GM13976 (cell line): ENCODE measurements at places on chromosomes 6 and 20.

DNA sequence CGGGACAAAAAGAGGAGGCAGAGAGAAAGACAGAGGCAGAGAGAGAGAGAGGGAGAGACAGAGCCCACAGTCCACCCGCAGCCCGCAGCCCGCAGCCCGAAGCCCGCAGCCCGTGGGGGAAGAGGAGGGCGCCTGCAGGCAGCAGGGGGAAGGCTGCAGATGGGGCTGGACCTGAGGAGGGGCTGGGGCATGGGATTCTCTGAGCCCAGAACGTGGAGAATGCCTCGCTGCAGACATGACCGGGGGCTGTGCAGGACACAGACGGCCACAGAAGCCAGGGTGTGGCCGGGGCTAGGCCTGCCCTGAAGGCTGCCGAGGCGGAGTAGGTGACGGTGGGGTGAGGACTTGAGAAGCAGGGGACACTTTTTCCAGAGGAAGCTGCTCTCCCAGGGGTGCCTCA, 6.5 kb upstream of the SLCO4A1 start:
- no peak for DNase-seq

- no peak for DNase-seq
Measured at GRCh38 chr6:9408402-9409117, 973.2 kb upstream of the SLC35B3 start.

DNA sequence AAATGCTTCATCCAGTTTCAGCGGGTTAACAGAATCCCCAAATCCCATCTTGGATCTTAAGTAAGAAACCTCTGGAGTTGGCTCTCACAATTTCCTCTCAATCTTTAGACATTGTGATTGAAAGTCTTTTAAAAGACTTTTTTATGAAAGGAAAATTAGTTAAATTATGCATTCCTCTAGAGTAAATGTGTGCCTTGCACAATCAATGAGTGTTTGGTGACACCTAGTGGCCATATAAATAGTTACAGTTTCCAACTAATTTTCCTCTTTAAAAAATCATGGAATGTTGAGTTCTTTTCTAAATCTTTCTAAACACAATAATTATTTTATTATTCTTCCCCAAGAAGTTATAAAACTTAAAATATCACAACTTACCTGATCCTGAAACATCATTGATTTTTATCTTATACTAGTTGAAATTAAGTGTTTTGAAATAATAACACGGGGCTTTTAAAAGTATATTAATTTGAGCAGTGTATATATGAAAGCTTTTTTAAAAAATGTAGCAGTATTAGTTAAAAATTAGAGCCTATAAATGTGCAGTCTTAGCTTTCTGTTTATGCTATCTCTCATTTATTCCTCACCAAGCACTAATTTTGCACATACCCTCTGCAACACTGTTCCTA, 66.4 kb downstream of the PKHD1 start:
- peak; percentile 28 for DNase-seq

DNA sequence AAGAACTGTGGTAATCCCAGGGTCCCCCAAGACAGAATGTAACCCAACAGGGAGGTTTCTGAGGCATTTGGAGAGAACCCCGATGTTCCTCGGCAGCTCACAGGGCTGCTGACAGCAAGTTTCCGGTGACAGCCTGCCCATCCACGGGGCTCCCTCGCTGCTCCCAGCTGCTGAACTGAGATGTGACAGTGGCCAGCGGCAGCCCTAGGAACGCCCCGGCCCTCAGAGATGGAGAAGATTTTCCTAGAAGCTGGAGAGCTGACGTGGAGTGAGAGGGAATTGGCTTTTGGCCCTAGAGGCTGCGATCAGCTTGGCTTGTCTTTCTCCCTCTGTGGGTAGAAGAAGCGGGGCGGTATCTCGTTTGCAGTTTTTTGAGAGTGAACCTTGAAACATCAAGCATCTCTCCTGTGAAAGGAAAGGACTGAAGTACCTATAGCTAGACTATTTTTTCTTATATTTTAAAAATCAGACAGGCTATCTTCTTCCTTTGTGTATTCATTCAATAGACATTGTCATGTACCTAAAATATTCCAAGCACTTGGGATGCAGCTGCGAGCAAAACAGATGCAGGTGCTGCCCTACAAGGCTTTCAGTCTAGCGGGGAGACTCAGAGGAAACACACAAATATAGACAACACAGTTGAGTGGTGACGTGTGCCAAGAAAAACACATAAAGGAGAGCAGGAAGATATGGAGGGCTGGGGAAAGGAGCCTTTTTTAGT, 28.4 kb upstream of the NFATC2 start:
- DNase-seq: no peak

- DNase-seq: no peak
Measured at GRCh38 chr6:53999088-53999755, 112.0 kb upstream of the MLIP start.

GRCh38 chr20:402496-402885, 5.6 kb upstream of the RBCK1 start:
- DNase-seq: no peak

- no peak for DNase-seq
Measured at GRCh38 chr6:100726666-100727065, 154.5 kb downstream of the ASCC3 start.

- DNase-seq: no peak
Measured at GRCh38 chr6:129696028-129696418, 14.0 kb downstream of the ARHGAP18 start.

DNA sequence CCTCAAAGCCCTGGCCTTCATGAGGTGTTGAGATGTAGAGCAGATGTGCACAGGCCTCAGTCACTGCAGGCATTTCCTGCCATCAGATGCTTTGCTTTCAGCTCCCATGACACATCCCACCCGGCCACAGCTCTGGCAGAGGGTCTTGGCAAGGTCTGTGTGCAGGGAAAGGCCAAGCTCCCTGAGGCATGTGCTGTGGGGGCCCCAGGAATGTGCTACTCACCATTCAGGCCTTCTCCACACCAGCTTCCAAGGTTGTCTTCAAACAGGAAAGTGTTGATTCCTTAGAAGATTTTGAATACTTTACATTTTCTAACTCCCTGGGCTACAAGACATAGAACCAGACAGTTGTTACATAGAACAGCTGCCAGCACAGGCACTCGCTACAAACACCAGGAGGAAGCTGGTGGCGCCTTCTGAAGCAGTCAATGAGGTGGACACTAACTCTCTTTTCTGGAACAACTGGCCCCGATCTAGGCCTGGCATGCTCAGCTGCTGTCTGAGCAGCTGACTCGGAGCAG, 27.8 kb downstream of the CASS4 start:
- DNase-seq: no peak

DNA sequence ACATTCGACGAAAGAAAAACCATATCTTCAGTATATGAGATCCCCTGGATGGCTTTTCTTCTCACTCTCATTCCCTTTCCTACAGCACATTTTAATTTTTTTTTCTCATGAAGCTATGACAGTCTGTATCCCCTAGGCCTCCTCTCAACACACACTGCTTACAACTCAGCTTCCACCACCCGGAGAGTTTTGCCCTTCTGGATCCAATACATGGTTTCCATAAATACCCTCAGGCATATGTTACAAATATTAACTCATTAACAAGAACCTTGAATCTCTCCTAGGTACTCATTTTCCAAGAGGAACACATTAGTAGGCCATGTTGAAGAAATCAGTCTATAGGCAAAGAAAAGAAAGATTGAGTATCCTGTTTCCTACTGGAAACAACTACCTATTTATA, 44.0 kb downstream of the PAK5 start:
- DNase-seq: no peak
